ENCODE measurements at places on chromosomes 13 and 19.

GRCh38 chr13:74747186-74747955, 613.2 kb upstream of the KLF12 start:
- H3K36me3 ChIP-seq: no peaks in the 10 kb centered on the region
- H3K27me3 ChIP-seq: no peaks in the 10 kb centered on the region
- no peak for DNase-seq
- no peak overlapping the region for H3K27ac ChIP-seq
- peaks cover 6% of the 10 kb centered on the region for H3K4me1 ChIP-seq
- no peak overlapping the region for H3K4me3 ChIP-seq

GRCh38 chr13:111542530-111543341, 222.3 kb downstream of the TEX29 start:
- H3K4me1 ChIP-seq: peaks cover 11% of the 10 kb centered on the region
- no peak overlapping the region for H3K27ac ChIP-seq
- H3K27me3 ChIP-seq: peaks cover 8% of the 10 kb centered on the region
- H3K4me3 ChIP-seq: no peak overlapping the region
- H3K36me3 ChIP-seq: no peaks in the 10 kb centered on the region

DNA sequence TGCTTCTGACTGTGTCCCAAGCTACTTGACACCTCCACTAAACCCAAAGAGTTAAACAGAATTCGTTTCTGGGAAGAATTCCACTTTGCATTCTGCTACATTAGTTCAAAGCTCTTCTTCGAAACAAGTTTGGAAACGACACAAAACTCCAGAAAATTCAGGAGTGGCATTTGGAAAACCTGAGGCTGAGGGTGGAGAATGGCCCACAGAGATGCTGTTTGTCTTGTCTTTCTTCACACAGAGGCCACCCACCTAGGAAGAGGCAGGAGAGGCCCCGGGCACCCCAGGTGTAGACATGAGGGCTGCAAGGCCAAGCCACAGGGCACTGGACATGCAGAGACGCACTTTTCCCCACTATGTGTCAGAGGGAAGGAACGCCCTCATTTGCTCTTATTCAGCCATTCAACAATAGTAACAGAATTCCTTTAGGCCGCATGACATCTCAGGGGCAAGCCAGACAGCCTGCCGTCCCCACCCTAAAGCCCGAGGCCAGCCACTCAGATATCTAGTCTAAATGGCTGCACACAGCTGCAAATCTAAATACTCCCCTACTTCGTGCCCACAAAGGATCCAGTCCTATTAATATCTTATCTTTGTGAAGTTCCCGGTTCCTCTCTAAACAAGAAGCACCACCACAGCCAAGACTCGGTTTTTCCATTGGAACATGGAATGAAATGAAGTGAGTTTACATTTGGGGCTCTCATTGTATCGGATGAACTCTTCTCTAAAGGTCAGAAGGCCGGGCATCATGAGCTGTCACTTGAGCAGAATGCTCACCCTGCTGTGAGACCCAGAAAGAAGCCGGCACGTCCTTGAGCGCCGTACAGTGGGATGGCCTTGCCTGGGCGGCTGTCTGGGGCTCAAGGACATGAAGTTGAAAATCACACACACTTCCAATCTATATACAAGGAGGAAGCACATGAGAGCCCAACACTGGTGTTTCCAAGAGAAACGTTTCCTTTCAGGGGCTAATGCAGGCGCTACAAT, 19.8 kb downstream of the COL4A1 start:
- no peak for DNase-seq
- no peak overlapping the region for H3K4me3 ChIP-seq
- H3K27me3 ChIP-seq: peaks cover 11% of the 10 kb centered on the region
- H3K36me3 ChIP-seq: peaks cover 10% of the 10 kb centered on the region
- no peak overlapping the region for H3K27ac ChIP-seq

GRCh38 chr19:32273483-32273882, 71.9 kb upstream of the ZNF507 start:
- H3K4me3 ChIP-seq: no peak overlapping the region
- H3K27ac ChIP-seq: no peak overlapping the region
- H3K36me3 ChIP-seq: no peaks in the 10 kb centered on the region

GRCh38 chr13:77300176-77301037, 26.5 kb downstream of the MYCBP2 start:
- H3K4me1 ChIP-seq: peaks cover 3% of the 10 kb centered on the region
- DNase-seq: no peak
- no peak overlapping the region for H3K4me3 ChIP-seq
- no peak overlapping the region for H3K27ac ChIP-seq

DNA sequence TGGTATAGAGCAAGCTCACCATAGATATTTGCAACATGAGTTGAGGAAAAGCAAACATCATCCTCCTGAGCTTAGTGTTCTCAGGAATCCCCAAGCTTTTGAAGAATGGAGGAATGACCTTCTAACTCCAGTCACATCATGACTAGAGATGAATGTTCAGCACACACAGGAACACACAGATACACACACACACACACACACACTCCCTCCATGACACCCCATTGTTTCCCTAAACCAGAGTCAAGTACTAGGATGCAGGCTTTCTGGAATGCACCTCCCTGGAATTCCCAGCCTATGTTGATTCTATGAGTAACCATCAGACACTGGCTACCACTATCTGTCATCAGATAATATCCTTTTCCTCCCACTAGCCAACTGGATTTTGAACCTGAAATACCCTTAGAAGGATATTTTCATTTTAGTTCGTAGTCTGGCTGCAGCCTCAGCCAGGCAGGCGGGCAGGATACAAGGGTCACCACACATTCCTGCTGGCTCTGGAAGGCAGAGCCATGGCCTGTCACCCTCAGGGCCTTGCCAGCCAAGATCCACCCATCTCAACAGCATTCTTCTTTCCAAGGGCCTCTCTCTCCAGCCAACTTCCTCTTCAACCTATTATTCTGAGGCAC, 162.4 kb downstream of the FOXO1 start:
- H3K27me3 ChIP-seq: peaks cover 8% of the 10 kb centered on the region
- H3K4me3 ChIP-seq: no peak overlapping the region
- H3K4me1 ChIP-seq: no peaks in the 10 kb centered on the region
- no peak for DNase-seq
- H3K36me3 ChIP-seq: no peaks in the 10 kb centered on the region
- H3K27ac ChIP-seq: no peak overlapping the region
